ENCODE measurements at places on chromosomes 2 and 18. TPM values are rescaled to one million over a fixed set of nuclear protein-coding genes. Genes with fewer than 3 reads are reported as not detected.

DNA sequence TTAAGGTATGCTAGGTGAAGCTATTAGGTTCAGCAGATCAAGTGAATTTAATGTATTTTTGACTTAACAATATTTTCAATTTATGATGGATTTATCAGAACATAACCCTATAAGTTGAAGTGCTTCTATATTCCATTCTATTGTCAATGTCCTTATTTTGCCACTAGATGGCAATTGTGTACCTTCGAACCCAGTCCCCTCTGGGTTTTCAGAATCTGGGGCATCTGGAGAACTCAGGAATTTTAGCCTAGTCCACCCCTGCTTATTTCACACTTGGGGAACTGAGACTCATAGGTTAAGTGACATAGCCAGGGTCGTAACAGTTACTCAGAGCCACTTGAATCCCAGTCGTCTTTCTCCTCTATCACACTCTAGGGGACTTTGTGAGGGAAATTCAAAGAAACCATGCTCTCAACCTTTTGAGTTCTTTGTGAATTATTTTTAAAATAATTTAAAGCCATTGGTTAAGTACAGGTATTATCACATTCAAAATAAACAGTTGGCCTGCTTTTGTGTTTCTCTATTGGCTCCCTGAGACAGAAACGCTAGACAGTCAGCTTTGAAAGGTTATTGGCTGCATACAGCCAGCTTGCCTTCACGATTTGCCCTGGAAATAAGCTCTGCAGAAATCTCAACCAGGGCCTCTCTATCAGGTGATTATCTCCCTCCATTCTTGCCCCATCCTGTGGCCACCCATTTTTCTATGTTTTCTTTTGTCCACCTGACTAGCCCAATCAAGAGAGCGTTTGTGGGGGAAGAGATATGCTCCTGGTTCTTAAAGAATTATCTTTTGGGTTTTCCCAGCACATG lies 145.0 kb downstream of the TTC27 start:
- no peaks in the 10 kb centered on the region for H3K36me3 ChIP-seq
- H3K27me3 ChIP-seq, result no peaks in the 10 kb centered on the region
- no peak overlapping the region for H3K4me3 ChIP-seq
- no peak overlapping the region for H3K27ac ChIP-seq
- H3K4me1 ChIP-seq, result no peaks in the 10 kb centered on the region

- H3K27me3 ChIP-seq, result no peaks in the 10 kb centered on the region
- DNase-seq, result no peak
- H3K27ac ChIP-seq, result no peak overlapping the region
- H3K4me1 ChIP-seq, result no peaks in the 10 kb centered on the region
Measured at GRCh38 chr2:145644820-145645302, 1124.9 kb upstream of the ZEB2 start.

- no peak overlapping the region for H3K27ac ChIP-seq
- H3K4me1 ChIP-seq, result no peaks in the 10 kb centered on the region
- H3K27me3 ChIP-seq, result no peaks in the 10 kb centered on the region
- no peaks in the 10 kb centered on the region for H3K36me3 ChIP-seq
Measured at GRCh38 chr18:32351032-32351431, 119.7 kb downstream of the GAREM1 start.

DNA sequence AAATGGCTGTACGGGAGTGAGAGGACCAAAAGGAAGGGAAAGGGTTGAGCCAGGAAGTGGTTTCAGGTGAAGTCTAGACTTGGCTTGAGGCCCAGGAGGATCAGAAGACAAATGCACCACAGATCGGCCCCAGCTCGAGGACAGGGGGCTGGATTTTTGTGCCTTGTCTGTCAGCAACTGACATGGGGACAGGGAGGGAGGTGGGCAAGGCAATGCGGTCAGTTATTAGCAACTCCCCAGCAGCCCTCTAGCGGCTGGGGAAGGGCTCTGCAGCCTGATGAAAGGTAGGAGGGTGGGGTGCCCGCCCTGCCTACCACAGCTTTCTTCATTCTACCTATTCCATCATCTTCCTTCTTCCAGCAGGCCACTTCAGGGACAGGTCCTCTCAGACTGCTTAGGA lies 50.0 kb downstream of the CPO start:
- H3K36me3 ChIP-seq, result no peaks in the 10 kb centered on the region
- H3K4me3 ChIP-seq, result no peak overlapping the region
- no peaks in the 10 kb centered on the region for H3K4me1 ChIP-seq
- peaks cover 2% of the 10 kb centered on the region for H3K27me3 ChIP-seq

- no peaks in the 10 kb centered on the region for H3K27me3 ChIP-seq
- DNase-seq, result no peak
- H3K4me3 ChIP-seq, result no peak overlapping the region
- H3K36me3 ChIP-seq, result peaks cover 1% of the 10 kb centered on the region
- no peaks in the 10 kb centered on the region for H3K4me1 ChIP-seq
Measured at GRCh38 chr2:235827585-235827992, 333.7 kb downstream of the AGAP1 start.

- no peaks in the 10 kb centered on the region for H3K4me1 ChIP-seq
- H3K27me3 ChIP-seq, result no peaks in the 10 kb centered on the region
- no peak for DNase-seq
Measured at GRCh38 chr2:215635788-215636139, 199.9 kb upstream of the FN1 start.

DNA sequence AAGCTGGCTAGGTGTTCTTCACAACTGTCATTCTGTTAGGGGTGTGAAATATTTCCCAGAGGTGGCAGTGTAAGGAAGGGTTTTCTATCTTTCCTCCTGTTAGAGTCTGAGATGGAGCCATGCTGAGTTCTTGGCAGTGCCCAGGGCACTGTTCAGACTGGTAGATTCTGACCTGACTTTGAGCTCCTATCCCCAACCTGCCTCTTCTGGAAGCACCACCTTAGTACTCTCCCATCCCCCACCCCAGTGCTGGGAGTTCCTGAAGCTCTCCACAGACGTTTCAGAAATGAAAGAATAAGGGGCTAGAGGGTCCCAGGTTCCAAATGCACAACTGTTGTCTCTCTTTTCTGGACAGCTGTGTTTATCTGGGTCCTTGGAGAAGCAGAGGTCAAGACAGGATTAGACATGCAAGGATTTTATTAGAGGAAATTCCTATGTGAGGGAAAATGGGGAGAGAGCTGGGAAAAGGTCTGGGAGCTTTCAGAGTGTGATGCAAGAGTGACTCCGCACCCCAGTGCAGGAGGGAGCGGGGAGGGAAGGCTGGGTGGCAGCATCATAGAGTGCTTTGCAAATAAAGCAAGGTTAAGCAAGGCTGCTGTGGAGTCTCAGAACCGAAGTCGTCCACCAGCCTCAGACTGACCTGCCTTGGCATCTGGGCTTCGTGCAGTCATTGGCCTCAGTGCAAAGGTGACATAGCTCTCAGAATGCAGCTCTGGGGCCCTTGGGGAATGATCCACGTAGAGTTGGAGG lies 75.5 kb downstream of the SLC4A3 start:
- no peak overlapping the region for H3K27ac ChIP-seq
- H3K27me3 ChIP-seq, result no peaks in the 10 kb centered on the region
- no peak for DNase-seq
- no peaks in the 10 kb centered on the region for H3K36me3 ChIP-seq

DNA sequence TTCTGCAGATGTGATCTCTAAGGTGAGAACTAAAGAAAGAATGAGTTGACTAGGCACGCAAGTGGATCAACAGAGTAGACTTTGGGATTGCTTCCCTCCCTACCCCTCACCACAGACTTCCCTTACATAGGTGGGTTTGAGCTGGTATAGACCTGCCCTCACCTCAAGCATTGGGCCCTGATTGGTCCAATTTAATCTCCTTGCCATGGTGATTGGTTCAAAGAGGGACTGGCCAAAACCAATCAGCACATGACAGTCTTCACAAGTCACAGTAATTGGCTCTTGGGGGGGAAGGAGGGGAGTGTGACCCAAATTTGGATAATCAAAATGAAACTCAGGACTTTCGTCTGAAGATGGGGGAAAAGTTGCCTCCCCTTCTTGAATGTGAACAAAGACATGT lies 36.6 kb upstream of the LNPK start:
- no peak overlapping the region for H3K27ac ChIP-seq
- no peaks in the 10 kb centered on the region for H3K27me3 ChIP-seq
- DNase-seq, result no peak
- no peaks in the 10 kb centered on the region for H3K4me1 ChIP-seq

DNA sequence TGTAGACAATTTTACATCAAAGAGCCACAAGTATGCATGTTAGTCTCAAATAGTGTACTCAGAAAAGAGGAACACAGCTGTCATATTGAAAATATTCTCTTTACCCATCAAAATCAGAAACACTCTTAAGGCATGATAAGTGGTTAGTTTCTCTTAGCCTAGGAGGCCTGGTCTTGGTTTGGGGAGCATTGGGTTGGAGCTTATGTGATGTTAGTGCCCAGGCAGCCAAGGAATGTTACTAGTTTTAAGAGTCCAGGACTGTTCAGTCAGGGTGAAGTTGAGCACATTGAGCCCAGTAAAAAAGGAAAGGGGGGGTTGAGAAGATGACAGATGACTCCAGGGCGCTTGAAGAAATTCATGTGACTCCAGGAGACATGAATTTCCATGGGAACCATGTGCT lies 340.6 kb downstream of the HRH4 start:
- no peaks in the 10 kb centered on the region for H3K4me1 ChIP-seq
- H3K4me3 ChIP-seq, result no peak overlapping the region
- no peaks in the 10 kb centered on the region for H3K27me3 ChIP-seq
- DNase-seq, result no peak
- peaks cover 23% of the 10 kb centered on the region for H3K36me3 ChIP-seq

DNA sequence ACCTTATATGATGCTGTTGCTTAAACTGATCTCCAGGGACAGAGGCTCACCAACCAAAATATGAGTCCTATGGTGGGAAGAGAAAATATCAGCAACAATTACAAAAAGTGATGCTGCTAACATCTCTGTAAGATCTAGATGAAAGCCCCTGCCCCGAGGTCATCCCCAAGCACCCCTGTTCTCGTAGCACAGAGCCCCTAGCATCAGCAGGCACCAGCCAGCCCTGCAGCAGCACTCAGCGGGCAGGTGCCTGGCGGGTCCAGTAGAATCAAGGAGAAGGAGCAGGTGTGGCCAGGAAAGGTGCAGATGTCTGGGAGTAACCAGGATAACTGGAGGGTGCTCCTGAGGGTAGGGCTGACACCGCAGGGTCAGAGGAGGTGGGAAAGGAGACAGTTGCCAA lies 474.2 kb upstream of the MYT1L start:
- H3K4me1 ChIP-seq, result no peaks in the 10 kb centered on the region
- DNase-seq, result no peak
- H3K4me3 ChIP-seq, result no peak overlapping the region
- no peaks in the 10 kb centered on the region for H3K27me3 ChIP-seq
- no peaks in the 10 kb centered on the region for H3K36me3 ChIP-seq

DNA sequence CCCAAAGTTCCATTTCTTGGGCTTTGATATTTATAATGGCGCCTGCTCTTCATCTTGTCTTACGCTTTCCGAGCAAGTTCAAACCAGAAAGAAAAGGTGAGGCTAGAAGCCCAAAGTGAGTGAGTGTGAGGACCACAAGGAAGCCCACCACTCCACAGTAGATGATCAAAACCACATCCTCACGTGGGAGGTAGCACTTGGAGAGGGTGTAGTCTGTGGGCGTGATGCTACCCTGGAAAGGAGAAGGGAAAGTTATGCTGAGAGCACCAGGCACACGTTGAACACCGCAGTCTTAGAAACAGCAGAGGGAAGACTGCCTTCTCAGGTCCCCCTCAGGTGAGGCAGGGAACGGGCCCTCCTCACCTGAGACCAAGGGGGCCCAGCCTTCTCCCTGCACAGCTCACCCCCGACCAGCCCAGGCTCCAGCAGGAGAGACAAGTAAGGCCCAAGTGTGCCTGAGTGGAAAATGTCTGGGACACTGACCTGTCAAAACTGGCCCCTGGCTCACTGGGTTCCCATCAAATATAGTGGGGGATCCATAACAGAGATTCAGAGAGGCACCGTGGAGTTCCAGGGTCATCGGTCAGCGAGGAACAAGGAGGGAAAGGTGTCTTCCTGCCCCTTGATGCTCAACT lies 23.6 kb downstream of the MPPE1 start:
- no peak overlapping the region for H3K27ac ChIP-seq
- no peaks in the 10 kb centered on the region for H3K4me1 ChIP-seq
- H3K27me3 ChIP-seq, result no peaks in the 10 kb centered on the region
- DNase-seq, result no peak
- peaks cover 40% of the 10 kb centered on the region for H3K36me3 ChIP-seq

- no peaks in the 10 kb centered on the region for H3K27me3 ChIP-seq
- H3K4me3 ChIP-seq, result no peak overlapping the region
Measured at GRCh38 chr2:96218508-96219131, 10.0 kb upstream of the STARD7 start.

- peaks cover 3% of the 10 kb centered on the region for H3K4me1 ChIP-seq
- no peaks in the 10 kb centered on the region for H3K27me3 ChIP-seq
- H3K36me3 ChIP-seq, result no peaks in the 10 kb centered on the region
- no peak overlapping the region for H3K4me3 ChIP-seq
- no peak for DNase-seq
- no peak overlapping the region for H3K27ac ChIP-seq
Measured at GRCh38 chr2:42042631-42043355, 5.0 kb upstream of the PKDCC start.

GRCh38 chr2:85875350-85876050 lies 13.3 kb downstream of the ST3GAL5 start:
- H3K27me3 ChIP-seq, result no peaks in the 10 kb centered on the region
- no peaks in the 10 kb centered on the region for H3K4me1 ChIP-seq
- no peak overlapping the region for H3K27ac ChIP-seq
- no peak for DNase-seq
- H3K36me3 ChIP-seq, result peaks cover 1% of the 10 kb centered on the region

DNA sequence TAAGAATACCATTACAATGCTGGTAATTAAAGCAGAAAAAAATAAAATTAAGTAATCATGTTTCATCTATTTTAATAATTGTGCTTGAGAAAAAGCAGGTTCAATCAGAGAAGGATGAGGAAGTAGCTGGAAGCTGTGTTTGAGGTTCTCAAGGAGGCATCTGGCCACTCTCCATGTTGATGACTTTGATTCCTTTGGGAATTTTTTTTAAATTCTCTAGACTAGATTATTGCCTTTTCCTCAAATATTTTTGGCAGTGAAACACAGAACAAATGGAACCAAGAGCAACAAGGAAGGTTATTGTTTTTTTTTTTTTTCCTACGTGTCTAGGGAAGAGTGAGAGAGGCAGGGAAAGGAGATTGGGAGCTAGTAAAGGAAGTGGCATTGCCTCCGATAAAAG lies 99.9 kb upstream of the NRP2 start:
- H3K36me3 ChIP-seq, result no peaks in the 10 kb centered on the region
- no peak overlapping the region for H3K4me3 ChIP-seq
- H3K27ac ChIP-seq, result no peak overlapping the region
- no peaks in the 10 kb centered on the region for H3K27me3 ChIP-seq

DNA sequence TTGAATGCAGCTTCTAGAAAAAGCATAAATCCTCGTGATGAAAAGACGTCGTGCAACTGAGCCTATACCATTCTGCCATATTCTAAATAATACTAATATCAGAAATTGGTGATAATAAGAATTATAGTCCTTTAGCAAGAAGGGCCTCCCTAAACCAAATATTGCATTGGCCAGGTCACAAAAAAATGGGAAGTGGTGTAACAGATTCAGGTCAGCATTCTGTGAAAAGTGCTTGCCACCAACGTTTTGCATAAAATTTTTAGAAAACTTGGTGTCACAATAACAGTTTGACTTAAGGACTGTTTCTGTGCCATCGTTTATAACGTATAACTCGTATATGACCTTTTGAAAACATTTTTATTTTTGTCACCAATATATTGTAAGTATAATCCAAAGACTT lies 603.6 kb downstream of the CPS1 start:
- H3K27me3 ChIP-seq, result no peaks in the 10 kb centered on the region
- no peak overlapping the region for H3K4me3 ChIP-seq
- DNase-seq, result no peak
- H3K4me1 ChIP-seq, result no peaks in the 10 kb centered on the region
- no peaks in the 10 kb centered on the region for H3K36me3 ChIP-seq

The MC2R gene
- total RNA-seq, result not detected

The ZNF396 gene
- 1.2 TPM for total RNA-seq

The IL1RL2 gene
- total RNA-seq, result not detected

The CCDC150 gene
- total RNA-seq, result 22.1 TPM

The RHBDD1 gene
- total RNA-seq, result 23.0 TPM

The GALNT13 gene
- total RNA-seq, result 6.7 TPM

All from H9 (cell line).